ENCODE measurements at places on chromosomes 12 and 14.

DNA sequence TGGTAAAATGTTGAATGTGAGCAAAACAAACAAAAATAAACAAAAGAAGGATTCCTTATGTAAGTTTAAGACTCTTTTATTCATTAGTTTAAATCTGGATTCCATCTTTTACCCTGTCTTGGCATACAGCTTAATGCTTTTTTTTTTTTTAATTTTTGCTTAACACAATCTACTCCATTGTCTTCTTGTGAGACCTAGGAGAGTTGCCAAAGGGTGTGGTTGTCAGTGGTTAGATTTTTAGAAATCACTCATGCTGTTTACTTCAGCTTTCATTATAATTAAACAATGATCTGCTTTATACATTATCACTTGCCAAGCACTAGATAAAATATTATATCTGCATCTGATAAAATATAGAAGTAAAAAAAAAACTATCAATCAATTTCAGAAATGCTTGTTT lies 77.7 kb upstream of the KITLG start:
- peak; percentile 19 for DNase-seq

- DNase-seq = no peak
Observed at GRCh38 chr12:74889073-74889472, 320.6 kb downstream of the KCNC2 start.

GRCh38 chr14:74892745-74893144 lies 11.0 kb downstream of the DLST start:
- DNase-seq = no peak

DNA sequence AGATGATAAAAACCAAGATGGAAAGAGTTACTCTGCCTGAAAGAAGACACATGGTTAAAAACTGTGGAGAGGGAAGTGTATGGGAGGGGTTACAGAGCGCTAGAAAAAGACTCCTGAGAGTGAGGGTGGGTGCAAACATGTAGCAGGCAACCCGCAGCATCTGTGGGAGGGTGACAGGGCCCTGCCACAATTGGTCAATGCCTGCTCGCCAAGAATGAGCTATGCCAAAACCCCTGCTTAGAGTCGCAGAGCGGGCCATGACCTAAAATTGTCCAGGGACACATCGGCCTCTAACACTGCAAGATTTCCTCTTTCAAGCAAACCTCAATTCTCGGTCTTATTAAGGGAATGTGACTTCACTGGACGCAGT lies 700 bp downstream of the PRKAG1 start:
- DNase-seq = no peak

- DNase-seq = no peak
Observed at GRCh38 chr12:5636907-5637306, 205.0 kb downstream of the NTF3 start.

Data from HCT116 (cell line).